ENCODE measurements at places on chromosomes 1 and 21.
A peak's percentile ranks its signal among the peaks of the same experiment; 100 is the strongest.

DNA sequence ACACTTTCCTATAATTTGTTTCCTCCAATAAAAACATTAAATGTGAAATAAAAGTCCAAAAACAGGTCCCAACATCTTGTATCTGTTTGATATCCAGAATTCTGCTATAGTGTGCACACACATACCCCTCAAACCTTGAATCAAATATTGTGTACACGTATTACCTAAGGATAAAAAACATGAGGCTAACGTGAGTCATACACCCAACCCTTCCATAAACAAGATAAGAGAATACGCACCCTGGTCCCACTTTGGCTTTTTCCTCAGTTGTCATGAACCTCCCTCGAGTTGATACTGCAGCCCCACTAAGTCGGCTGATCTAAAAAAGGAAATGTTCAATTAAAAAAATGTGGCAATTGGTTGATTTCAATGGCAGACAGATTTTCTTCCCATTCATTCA, 5.2 kb downstream of the KHDC4 start:
- DNase-seq, result no peak

DNA sequence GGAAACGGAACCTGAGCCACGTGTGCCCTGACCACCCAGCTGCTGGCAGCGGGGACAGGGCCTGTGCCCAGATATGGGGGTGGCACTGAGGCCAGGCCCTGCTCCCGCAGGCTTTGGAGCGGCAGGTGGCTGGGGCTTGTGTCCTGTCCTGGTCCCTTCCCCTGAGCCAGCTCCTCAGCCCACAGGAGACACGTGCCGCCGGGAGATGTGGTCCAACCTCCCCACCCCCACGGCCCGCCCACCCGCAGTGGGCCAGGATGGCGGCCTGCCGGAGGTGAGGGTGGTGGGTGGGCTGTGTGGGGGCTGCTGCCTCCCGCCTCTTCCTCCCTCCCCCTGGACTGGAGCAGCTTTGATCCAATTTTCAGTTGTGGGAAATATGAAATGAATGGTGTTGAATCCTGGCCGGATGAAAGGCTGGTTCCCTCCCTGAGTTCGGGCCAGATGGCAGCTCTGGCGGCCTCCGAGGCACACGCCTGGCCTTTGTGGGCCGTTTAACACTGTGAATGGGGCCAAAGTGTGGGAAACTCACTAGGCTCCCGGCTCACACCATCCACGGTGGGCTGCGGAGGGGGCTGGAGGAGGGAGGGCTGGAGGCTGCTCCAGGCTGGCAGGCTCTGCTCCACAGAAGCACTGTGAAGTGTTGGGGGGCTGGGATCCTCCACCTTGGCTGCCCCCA, 2.6 kb upstream of the HES5 start:
- no peak for DNase-seq

DNA sequence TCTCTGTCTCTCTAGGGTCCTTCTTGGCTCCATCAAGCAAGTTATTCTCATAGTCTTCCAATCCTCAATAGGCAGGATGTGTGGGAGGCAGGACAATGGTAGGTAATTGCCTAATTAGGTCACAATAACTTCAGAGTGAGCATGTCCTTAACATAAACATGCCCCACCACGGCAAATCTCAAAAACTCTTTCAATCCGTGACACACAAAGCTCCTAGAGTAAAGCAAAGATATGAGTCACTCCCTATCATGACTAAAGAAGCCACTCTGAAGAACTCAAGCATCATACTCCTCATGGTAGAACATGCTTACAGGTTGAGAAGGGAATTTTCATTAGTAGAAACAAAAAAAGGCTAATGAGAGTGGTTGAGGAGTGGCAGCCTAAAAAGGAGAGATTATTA, 4.9 kb downstream of the HAO2 start:
- DNase-seq, result peak; percentile 45

DNA sequence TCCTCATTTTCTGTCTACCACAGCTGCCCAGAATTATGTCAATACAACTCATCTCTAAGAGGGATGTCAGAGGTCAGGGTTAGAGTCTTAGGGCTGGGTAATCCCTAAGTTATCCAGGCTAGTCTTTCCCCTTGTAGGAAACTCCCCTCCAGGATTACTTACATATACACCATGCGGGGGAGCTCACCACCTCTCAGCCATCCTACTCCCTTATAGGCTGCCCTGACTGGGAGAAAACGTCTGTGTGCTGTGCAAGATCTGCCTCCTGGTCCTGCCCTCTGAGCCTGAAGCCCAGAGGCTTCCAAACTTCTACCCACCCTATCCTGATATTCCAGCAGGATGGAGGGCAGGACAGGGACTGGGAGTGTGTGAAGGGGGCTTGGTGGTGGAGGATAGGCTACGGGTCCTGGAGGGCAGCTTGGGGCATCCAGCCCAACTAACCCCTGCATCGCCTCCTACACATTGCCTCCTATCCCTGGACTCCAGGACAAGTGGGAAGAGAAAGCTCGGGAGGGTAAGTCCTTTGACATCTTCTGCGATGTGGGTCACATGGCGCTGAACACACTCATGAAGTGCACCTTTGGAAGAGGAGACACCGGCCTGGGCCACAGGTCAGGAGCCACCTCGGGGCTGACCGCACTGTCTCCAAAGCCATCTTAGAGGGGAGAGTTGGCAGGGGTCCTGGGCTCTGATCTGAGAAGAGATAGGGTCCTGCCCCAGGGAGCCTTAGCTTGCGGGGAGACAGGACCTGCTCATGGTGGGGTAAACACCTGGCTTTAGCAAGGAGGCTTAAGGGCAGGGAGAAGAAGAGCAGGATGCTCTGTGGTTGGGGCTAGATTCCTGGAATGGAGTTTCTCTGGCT, 14.4 kb downstream of the CYP4B1 start:
- DNase-seq, result no peak

DNA sequence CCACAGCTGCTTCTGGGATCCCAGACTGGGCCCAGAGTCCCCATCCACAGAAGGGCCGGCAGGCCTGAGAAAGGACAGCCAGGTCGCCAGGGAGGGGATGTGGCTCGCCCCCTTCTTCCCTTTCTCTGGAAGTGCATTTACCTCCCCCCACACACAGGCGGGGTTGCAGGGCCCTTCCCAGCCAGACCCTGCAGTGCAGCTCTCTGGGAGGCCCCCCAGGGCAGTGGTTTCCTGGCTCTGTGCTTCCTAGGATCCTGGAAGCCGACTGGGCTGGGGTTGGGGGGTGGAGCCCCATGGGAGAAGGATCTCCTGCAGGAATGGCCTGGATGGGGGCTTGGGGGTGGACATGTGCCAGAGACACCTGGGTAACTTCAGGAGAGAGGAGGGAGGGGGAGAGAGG, 4.2 kb upstream of the COL6A1 start:
- DNase-seq, result no peak

DNA sequence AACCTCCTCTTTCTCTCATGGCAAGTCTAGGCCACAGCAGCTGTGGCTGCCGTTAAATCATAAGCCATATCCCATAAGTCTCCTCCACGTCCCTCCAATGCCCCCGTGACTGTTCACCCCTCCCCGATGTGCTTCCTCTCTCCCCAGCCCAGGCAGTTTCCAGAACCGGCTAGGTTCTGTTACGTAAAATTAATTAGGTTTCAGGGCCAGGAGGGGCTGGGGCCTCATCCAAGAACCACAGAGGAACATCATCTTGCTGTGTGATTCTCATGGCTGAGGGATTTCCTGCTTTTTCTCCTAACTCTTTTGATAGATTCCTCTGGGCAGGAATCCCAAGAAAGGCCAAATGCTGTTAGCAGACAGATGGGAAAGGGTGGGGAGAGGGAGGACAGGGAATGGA, 141.8 kb upstream of the AJAP1 start:
- DNase-seq, result no peak

GRCh38 chr21:28624626-28625025, 368.1 kb downstream of the LTN1 start:
- peak; percentile 59 for DNase-seq

GRCh38 chr1:171711643-171712042, 30.2 kb downstream of the VAMP4 start:
- no peak for DNase-seq

DNA sequence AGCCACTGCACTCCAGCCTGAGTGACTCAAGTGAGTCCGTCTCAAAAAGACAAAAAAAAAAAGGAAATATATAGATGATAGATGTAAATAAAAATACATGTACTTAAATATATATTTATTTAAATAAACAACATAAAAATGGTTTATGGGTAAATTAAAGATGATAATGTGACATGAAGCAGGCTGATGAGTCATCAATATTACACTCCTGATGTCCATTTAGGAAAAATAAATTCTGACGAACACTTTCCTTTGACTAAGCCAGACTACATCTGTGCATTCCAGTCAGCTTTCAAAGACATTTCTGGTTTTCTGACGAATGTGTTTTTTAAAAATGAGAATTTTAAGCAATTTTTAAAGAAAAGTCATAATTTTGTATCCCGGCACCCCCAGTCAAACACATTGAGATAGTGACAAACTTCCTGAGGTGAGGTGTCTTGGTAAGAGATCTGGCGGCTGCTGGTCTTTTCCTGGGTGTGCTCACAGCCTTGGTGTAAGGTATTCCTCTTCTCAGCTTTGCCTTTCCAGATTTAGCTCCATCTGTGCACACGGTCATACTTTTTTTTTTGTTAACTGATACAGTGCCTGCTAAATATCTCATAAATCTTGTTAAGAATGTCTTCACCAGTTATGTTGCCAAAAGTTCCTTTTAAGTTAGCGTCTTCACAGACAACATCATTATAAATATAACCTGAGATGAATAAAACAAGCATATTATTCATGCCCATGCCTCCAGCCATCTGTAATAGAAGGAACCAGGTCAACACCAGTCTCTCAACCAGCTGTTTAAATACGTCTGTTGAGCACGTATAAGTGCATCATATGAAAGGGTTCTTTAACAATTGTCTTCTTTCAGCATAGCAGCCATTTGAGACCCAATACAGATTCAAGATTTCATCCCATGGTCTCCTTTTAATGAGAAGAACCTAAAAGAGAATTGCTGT, 214.5 kb upstream of the PLD5 start:
- DNase-seq, result no peak

GRCh38 chr1:14371771-14372497, 226.6 kb upstream of the KAZN start:
- no peak for DNase-seq

DNA sequence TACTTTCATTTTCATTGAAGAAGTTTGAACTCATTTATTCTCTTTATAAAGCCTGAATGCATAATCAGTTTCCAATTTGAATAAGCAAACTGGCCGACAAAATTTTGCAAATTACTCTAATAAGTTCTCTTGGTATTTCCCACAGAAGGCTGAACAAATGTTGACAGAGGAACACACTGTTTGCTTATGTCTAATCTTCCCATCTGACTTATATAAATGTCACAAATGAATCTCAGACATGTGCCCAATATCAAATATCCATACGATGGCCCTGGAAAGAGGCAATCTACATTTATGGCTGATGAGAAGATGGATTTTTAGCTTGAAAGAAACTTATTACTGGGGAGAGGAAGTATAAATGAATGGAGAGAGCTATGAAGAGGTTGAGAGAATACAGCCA, 380.6 kb upstream of the ZRANB2 start:
- no peak for DNase-seq

DNA sequence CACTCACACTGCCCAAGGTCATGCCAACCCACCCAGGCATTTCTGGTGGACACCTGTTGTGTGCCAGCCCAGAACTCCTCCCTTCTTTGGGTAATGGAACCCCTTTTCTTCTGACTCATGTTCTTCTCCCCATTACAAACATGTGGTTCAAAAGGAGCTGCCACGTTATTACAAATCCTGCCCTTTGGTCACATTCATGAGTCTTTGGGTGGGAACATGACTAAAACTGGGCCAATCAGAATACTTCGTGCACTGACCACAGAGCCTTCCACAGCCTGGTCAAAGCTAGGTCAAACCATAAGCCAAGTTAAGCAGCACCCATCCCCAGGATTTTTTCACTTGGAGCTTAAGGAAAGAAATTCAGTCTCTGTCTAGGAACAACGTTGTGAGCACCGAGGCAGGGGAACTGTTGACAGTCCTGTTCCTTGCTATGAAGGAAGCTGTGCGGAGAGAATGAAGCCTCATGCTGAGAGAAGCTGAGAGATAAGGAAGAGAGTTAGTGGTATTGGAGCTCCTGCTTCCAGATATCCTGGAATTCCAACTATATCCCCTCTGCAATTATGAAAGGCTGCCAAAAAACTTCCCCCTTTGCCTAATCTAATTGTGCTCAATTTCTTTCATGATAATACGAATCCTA, 46.8 kb upstream of the DIPK1A start:
- DNase-seq, result no peak

DNA sequence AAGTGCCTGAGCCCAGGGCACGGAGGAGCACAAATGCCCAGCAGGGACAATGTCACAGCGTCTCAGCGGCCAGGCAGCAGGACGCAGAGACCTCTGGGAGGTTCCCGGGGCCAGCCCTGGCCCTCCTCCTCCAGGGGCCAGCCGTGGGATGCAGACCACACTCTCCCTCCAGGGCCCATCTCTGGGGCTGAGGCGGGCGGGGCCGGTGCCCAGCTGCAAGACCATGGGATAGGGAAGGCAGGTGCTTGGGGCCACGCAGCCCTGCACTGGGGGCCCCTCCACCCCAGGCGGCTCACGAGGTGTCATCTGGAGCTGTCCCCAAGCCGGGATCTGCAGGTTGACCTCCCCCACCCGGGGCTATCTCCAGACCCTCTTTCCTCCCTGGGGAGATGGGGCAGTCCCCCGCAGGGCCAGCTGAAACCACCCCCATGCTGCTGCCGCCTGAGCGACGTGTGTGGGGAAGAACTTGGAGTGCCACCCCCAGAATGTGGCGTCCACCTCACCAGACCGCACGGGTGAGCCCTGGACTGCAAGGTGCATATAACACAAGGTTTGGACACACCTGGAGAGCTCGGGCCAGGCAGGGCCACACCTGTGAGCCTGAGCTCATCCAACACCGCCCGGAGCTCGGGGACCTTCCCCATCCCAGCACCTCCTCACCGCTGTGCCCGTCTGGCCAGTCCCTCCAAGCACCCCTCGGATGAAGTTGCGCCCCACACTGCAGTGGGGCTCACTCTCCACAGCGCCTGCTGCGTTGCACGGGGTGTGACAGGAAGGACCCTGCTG, 4.1 kb upstream of the TTLL10 start:
- DNase-seq, result no peak

- no peak for DNase-seq
These were observed 87.3 kb downstream of the DISP3 start for GRCh38 chr1:11566042-11566850.

GRCh38 chr1:108140936-108141335, 59.2 kb downstream of the SLC25A24 start:
- DNase-seq, result no peak

- DNase-seq, result no peak
These were observed 26.5 kb upstream of the SLC45A3 start for GRCh38 chr1:205706601-205707502.

GRCh38 chr21:36321325-36322082, 1.5 kb downstream of the MORC3 start:
- no peak for DNase-seq

DNA sequence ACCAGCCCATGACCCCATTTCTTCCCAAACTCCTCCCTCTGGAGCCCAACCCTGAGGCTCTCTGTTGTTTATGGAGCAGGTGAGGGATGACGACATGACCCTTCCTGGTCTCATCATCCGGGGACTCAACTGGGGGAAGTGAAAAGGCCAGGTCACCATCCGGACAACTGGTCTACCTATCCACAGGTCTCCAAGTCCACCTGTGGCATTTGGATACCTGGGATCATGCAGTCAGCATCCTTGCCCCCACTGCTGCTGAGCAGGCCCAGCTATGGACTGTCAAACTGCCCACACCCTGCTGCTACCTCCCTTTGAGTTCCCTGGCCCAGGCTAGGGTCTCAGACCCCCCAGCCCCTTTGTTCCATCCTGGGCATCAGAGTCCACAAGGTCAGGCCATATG, 60.0 kb upstream of the LAPTM5 start:
- no peak for DNase-seq

- no peak for DNase-seq
These were observed 28.7 kb upstream of the SLC2A5 start for GRCh38 chr1:9097947-9098705.

GRCh38 chr1:151049458-151049857, 1.9 kb downstream of the C1orf56 start:
- DNase-seq, result no peak
